ENCODE measurements at places on chromosomes 5 and 9. TPM values are rescaled to one million over a fixed set of nuclear protein-coding genes. Genes with fewer than 3 reads are reported as not detected.

Gene MYMK
- total RNA-seq = not detected

Gene MRPS27
- total RNA-seq = 44.9 TPM

Gene EGR1
- 119 TPM for total RNA-seq

Gene PRRT1B
- not detected for total RNA-seq

Gene SPATA31D4
- not detected for total RNA-seq

Gene SKP1
- total RNA-seq = 147 TPM

Gene SPINK7
- total RNA-seq = 65.3 TPM

Gene ITK
- total RNA-seq = 15.7 TPM

Gene BARHL1
- total RNA-seq = not detected

Gene SHC3
- 6.1 TPM for total RNA-seq

Gene C9orf43
- total RNA-seq = not detected

Gene ZFP2
- total RNA-seq = 2.2 TPM

Gene SNX18
- 63.1 TPM for total RNA-seq

Gene CRB2
- not detected for total RNA-seq

Gene NOXA1
- 2.9 TPM for total RNA-seq

GRCh38 chr5:71789746-71790145 is 70.7 kb downstream of the CARTPT start:
- DNase-seq = no peak

- no peak for DNase-seq
Measured at GRCh38 chr5:31194468-31194813, 955 bp downstream of the CDH6 start.

DNA sequence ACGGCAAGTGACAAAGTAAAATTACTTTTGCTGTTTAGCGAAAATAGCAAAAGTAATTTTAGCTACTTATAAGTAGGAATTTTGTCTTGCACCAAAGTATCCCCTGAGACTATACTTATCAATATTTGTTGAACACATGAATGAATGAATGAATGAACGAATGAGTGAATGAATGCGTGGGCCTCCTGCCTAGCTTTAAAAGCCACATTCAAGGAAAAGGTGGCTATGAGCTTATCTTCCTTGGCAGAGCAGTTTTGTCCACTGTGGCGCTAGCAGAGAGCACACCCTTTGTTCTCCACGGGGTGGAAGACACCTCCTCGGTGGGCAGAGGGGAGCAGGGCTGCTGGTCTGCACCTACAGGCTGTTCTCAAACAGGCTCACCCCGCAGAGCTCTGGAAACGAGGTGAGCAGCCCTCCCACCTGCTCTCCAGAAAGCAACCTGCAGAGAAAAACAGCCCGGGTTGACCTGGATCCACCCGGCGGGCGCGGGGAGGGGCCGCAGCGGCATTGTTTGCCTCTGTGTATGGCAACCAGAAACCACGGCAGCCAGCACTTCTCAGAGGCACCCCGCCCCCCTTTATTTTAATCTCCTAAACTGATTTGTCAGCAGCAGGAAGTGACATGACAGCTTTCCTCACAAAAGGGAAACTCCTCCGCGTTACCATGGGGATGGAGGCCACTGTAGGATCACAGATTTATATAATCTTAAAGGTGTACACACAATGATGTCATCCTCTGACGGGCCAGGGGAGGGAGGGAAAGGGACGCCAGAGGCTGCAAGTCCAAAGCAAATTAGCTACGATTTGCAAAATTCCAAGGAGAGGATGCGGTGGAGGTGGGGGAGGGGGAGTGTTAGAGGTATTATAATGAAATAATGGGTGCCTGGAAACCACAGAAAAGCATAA is 5.9 kb downstream of the DUSP1 start:
- no peak for DNase-seq

DNA sequence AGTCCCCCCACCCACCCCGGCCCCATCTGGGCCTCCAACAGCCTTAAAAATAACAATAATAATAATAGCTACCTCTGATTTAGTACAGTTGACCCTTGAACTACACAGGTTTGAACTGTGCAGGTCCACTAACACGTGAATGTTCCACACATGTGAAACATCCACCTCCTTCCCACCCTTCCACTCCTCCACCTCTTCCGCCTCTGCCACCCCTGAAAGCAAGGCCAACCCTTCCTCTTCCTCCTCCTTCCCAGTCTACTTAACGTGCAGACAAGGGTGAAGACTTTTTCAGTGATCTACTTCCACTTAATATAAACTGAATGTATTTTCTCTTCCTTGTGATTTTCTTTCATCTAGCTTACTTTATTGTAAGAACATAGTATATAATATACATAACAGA is 10.8 kb downstream of the PDGFRB start:
- DNase-seq = no peak

DNA sequence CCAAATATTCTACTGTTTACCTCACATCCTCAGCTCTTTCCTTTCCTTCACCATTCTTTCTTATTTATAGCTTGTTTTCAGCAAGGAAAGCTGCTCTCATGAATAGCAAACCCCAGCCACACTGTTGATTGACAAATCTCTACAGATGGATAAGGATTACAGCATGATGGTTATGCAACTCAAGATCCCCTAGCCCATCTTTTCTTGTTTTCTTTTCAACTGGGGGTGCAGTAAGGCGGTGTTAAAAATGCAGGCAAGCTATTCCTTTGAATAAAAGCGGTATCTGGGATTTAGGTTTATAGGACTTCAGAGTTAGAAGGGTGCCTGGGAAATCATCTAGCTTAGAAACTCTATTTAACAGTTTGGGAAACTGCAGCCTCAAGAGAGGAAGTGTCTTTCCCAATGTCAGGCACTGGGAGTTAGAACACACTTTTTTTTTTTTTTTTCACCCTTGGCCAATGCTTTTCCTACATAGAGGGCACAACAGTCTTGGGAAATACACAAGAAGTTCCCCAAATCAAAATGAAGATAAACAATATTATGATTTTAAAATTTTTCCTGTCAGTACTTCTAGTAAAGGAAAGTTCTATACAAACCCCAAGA is 2.6 kb downstream of the SPARC start:
- DNase-seq = no peak

GRCh38 chr9:88396836-88397577 is 8.8 kb downstream of the SPIN1 start:
- no peak for DNase-seq

DNA sequence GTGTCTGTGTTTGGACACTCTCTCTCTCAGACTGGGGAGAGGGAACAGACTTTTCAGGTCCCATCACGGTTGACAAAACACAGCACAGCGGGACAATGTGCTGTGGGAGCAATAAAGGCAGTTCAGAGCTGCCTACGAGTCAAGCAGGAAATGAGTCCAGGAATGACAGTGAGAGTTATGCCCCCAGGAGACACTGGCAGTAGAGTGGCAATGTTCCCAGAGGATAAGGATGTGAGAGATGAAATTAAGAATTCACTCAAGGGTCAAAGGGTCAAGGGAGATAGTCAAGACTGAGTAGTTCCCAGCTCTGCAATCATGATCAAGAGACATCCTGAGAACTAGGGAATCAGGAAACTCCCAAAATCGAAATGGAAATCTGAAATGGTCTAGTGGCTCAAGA is 156.1 kb downstream of the LURAP1L start:
- DNase-seq = no peak

DNA sequence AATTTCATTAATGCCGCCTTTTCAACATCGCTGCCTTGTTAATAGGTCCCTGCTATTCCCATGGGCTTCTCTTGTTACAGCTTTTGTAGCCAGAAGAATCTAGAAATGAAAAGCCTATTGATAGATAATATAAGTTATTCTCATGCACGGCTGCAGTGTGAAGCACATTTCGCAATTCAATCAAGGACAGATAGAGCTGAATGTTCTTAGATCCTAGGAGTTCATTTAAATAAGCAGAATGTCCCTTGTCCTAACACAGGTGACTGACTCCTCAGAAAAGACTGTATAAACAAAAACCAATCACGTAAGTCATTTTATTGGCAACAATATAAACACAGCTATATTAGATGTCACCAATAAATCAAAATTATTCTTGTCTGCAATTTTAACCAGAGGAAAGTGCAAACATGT is 9.4 kb downstream of the GLIS3 start:
- DNase-seq = no peak

DNA sequence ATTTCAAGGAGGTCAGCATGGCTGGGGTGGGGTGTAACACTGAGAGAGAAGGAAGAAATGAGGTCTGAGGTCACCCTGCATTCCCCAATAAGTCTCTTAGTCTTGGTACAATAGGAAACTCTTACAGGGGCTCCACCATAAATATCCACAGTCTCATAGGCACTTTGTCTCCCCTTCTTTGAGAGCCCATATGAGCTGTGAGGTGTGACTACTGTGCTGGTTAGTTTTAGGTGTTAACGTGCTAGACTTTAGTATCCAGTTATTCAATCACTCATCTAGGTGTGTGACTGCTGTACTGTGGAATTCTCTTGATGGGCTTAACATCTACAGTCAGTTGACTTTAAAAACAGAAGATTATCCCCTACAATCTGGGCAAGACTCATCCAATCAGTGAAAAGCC is 378.1 kb upstream of the RFX3 start:
- no peak for DNase-seq

DNA sequence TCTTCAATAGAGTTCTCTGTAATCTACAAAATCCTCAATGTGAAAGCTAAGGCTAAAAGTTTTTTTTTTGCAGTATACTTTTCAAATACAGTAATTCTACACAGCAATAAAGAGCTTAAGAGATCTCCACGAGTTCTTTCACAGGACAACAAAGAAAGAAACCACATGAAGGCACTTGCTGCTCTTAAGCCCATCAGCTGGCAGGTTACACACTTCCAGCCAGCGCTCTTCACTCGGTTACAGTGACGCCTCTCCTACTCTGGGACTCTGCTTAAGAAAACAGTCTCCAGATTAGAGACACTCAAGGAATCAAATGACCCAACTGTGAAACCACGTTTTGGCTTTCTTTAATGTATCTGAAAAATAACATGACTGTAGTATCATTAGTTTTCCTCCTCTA is 85.0 kb downstream of the ROR2 start:
- no peak for DNase-seq

DNA sequence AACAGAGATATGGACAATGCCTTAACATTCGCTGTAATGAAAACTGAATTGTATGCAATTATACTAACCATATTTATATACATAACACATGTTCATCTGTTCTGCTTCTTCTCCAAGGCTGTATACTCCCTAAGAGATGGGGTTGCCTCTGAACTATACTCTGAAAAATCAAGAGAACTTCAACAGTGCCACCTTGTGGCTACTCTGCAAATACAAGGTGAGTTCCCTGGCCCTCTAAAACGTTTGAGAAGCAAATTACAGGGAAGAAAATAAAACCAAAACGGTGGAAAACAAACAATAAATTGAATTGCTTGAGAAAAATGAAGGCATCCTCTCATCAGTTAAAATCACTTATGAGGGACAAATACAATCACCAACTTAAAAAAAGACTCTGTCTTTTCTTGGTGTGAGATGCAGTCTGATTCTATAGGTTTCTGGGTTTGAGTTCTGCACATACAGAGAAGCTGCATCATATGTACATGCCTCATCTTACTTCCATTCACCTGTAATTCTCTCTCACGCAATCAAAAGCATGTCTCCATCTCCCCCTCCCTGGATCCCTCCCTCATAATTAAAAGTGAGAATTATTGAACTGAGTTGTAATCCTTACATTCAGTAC is 98.6 kb downstream of the FBXW11 start:
- DNase-seq = no peak

DNA sequence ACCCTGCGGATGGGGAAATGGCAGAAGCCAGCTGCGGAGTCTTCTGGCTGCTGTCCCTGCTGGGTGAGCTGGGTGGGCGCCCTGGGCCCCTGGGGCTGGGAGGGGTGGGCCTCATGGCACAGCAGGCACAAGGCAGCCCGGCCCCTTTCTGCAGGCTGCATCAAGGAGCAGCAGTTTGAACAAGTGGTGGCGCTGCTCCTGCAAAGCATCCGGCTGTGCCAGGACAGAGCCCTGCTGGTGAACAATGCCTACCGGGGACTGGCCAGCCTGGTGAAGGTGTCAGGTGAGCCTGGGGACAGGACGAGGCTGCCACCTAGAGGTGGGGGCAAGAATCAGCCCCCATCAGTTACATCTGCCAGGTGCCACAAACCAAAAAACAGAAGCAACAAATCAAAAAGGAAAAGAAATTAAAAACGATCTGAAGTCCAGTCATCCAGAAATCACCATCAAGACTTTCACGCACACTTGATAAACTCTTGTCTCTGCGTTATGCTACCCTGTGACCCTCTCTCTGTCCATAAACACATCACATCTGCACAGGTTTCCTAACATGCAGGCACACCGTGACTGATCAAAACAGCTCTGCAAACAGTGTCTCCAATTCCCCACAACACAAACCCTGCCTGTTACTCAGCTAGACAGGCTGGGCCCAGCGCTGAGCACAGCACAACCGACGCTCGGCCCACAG is 13.9 kb downstream of the REXO4 start:
- DNase-seq = no peak

- no peak for DNase-seq
Measured at GRCh38 chr5:166639151-166639550, 1652.3 kb upstream of the WWC1 start.

GRCh38 chr5:176392526-176392925 is 4.0 kb downstream of the HIGD2A start:
- no peak for DNase-seq

DNA sequence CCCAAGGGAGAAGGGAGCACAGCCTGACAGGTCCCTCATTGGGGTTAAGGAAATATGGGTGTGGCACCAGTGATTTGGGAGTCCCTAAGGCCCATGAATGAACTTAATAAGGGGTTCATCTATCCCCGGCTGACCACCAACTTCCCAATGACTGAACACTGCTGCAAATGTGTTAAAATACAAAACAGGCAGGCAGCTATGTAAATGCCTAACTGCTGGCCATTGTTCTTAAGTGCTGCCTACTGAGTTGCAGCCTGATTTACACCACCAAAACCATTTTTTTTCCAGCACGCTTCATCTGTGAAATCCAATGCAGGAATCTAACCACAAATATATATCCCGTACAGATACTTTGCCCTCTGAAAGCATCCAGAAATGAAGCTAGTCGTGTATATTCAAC is 478.5 kb downstream of the PTPRD start:
- no peak for DNase-seq

GRCh38 chr5:30414078-30414477 is 779.4 kb upstream of the CDH6 start:
- DNase-seq = no peak

GRCh38 chr5:94969174-94969573 is 315.7 kb downstream of the MCTP1 start:
- no peak for DNase-seq

- no peak for DNase-seq
Measured at GRCh38 chr5:154371687-154372086, 74.1 kb upstream of the SAP30L start.

GRCh38 chr9:581673-582497 is 259.6 kb upstream of the DMRT1 start:
- no peak for DNase-seq

DNA sequence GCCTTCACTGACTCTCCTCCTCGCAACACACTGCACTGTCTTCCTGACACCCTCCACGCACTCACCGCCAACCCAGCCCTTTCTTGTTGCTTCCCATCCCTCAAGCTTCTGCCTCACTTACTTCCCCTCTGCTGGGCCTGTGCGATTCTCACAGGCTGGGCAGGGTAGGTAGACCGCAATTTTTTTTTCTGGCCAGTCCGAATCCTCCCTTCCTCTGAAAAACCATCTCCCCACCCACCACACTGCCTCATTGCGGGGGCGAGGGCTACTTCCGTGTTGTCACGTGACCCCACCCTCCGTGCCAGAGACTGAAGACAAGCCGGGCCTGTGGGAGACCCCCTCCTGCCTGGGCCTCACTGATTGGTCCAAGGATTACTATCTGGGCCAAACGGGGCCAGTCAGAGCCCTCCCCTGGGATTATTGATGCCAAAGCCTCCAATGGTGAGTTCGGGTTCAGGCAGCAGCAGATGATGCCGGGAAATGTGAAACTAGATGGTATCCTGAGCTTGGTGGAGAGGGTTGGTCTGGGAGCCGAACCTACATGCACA is 73.1 kb downstream of the STK10 start:
- DNase-seq = no peak

Data from vagina (tissue), 2 donors.